Activated naive CD8-positive, alpha-beta T cell treated with anti-CD3 and anti-CD28 coated beads, Interleukin-2, amount 10 ng/mL, durations not matched to agents 7 days and 5 days (primary cell): ENCODE measurements at places on chromosomes 2 and 18. TPM values are rescaled to one million over a fixed set of nuclear protein-coding genes. Genes with fewer than 3 reads are reported as not detected.

DNA sequence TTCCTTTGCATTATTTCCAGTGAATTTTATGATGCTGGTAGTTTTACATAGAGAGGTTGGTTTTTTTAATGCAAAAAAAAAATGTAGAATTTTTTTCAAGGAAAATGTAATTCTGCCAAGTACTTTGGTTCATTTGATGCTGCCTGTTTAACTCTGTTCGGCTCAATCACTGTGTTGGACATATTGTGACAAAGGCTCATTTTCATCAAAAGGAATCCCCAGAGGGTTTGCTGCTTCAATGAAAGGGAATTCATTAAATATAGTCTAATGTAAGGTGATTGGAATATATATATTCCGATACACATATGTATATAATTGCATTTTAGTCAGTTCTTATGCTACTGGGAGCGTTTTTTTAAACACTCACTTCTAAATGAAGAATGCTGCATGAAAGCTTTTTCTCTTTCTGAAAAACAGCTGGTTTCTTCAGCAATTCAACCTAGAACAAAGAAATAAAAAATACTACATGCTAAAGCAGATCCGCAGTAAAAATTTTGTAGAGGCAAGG is 314.6 kb upstream of the VWC2L start:
- no peak for DNase-seq

- no peak for DNase-seq
Measured at GRCh38 chr2:72950558-72951255, 33.4 kb downstream of the EMX1 start.

DNA sequence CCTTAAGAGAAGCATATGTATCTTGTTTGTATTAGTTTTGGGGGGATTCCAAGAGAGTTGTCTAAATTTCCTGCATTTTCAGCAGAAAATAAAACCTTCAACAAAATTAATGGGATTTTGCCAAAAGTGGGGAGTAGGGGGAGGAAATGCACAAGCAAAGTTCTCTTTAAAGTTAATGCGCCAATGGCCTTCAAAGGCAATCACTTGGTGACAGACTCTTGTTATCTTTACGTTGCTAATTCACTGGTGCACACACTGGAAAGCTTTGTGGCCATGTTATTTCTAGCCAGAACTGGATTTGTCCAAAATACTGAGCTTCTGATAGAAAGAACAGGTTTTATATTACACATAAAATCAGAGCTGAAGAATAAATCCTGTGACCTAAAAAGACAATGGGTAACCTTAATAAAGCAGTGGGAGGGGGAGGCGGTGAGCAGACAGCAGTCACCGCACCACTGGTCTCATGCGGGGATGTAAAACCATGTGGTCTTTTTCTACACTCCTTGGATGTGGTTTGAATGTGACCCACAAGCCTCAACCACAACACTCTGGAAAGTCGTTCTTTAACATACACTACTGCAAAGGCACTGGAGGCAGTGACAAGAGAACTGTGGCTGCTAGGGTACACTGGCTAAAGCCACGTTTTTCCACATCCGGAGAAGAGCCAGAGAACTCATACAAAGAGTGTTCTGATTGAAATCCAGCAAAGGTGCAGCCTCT is 176.9 kb upstream of the SMAD7 start:
- DNase-seq = no peak

- no peak for DNase-seq
Measured at GRCh38 chr2:54435325-54436226, 20.6 kb upstream of the SPTBN1 start.

- DNase-seq = no peak
Measured at GRCh38 chr2:134674687-134675086, 44.1 kb downstream of the TMEM163 start.

SCYGR4 gene
- total RNA-seq = not detected

LRRC30 gene
- not detected for total RNA-seq

GPR17 gene
- total RNA-seq = not detected

BOLL gene
- total RNA-seq = not detected

C1QL2 gene
- not detected for total RNA-seq
